GM23248 (cell line): ENCODE measurements at places on chromosomes 2 and 18. TPM values are rescaled to one million over a fixed set of nuclear protein-coding genes. Genes with fewer than 3 reads are reported as not detected.
A peak's percentile ranks its signal among the peaks of the same experiment; 100 is the strongest.

The UGT1A6 gene
- not detected in 2 replicates for total RNA-seq

The NETO1 gene
- total RNA-seq: not detected in 2 replicates

The SPP2 gene
- total RNA-seq: not detected in 2 replicates

GRCh38 chr2:10536569-10537133 is 88.5 kb upstream of the ODC1 start:
- peaks cover 11% of the 10 kb centered on the region; the same call in 1 of the 2 replicates for H3K4me1 ChIP-seq
- no peaks in the 10 kb centered on the region for H3K36me3 ChIP-seq
- DNase-seq: no peak
- H3K27ac ChIP-seq: no peak overlapping the region
- no peaks in the 10 kb centered on the region; the same call in 1 of the 2 replicates for H3K27me3 ChIP-seq

- H3K27ac ChIP-seq: peak overlapping the region; percentile 86
- no peak overlapping the region for H3K4me3 ChIP-seq
- H3K36me3 ChIP-seq: no peaks in the 10 kb centered on the region
Observed at GRCh38 chr2:236871500-236872001, 214.1 kb upstream of the COPS8 start.

The XIRP2 gene
- total RNA-seq: not detected in 2 replicates

The MC2R gene
- total RNA-seq: not detected in 2 replicates

DNA sequence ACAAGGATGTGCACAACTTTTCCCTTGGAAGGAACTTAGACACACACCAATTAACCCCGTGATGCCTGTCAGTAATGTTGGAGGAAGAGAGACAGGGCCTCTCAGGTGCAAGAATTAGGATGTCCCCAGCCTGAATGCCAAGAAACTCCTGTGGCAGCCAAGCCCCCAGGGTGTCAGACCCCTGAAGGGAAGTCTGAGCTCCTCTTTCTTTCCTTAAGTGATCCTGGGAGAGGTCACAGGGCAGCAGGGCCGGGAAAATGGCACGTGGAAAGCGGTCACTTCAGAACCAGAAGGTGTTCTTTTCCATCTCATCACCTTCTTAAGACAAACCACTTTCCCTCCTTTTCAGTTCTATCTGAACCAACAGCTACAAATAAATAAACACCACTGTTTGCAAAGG is 185.9 kb downstream of the ANAPC1 start:
- no peaks in the 10 kb centered on the region for H3K27me3 ChIP-seq
- no peak overlapping the region for H3K27ac ChIP-seq
- no peak overlapping the region for H3K4me3 ChIP-seq
- no peaks in the 10 kb centered on the region for H3K36me3 ChIP-seq
- peaks cover 21% of the 10 kb centered on the region for H3K4me1 ChIP-seq
- no peak for DNase-seq

DNA sequence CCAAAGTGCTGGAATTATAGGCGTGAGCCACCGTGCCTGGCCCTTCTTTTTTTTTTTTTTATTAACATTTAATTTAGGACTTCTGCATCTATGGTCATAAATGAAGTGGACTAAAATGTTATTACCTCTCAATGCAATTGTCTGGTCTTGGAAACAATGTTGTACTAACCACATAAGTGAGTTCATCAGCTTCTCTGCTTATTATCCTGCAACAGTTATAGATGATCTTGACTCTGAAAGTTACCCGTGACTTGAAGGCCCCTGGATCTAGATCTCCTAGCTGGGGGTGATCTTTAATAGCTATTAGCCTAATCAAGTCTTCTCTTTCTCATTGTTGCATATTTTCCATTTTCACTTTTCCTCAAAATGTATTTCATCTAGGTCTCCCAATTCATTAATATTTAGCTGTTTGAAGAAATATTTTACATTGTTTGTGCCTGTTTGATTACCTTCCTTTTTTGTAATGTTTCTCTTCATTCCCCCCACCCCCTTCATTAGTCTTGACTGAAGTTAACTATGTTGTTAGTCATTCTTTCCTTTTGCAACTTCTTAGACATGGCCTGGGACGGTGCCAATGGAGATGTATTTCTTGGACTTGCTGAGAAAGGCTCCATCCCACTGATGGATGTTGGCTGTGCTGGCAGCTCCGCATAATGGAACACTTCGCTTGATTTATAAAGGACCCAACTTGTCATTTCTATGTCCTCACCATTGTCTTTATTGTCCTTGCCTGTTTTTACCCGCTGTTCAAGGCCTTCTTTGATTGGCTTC is 141.6 kb upstream of the RIOK3 start:
- DNase-seq: peak; percentile 98
- H3K27me3 ChIP-seq: no peaks in the 10 kb centered on the region
- H3K27ac ChIP-seq: peak overlapping the region; percentile 32; the same call in 1 of the 2 replicates
- peaks cover 30% of the 10 kb centered on the region for H3K4me1 ChIP-seq
- H3K4me3 ChIP-seq: no peak overlapping the region

DNA sequence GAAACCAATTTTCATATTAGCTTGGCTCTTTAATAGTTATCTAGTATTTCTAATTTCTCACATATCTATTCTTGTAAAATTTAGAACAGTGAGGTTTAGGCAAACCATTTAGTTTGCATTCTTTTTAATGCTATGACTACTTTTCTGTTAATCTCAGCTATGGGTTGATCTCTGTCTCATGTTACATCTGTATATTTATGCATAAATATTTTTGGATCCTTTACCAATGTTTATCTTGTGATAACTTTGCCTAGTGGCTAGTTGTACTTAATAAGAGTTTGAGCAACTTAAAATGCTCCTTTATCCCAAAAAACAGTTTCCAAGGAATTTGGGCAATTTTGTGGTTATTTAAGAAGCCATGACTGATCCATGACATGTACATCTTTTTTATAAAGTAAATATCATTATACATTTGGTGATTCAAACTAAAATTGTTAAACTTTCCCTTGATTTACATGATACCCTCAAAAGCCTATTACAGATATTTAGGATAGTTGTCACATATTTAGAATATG is 86.3 kb downstream of the R3HDM1 start:
- no peak overlapping the region for H3K4me3 ChIP-seq
- no peaks in the 10 kb centered on the region for H3K36me3 ChIP-seq
- no peaks in the 10 kb centered on the region for H3K4me1 ChIP-seq
- H3K27me3 ChIP-seq: no peaks in the 10 kb centered on the region
- H3K27ac ChIP-seq: no peak overlapping the region
- no peak for DNase-seq

The ACMSD gene
- not detected in 2 replicates for total RNA-seq

DNA sequence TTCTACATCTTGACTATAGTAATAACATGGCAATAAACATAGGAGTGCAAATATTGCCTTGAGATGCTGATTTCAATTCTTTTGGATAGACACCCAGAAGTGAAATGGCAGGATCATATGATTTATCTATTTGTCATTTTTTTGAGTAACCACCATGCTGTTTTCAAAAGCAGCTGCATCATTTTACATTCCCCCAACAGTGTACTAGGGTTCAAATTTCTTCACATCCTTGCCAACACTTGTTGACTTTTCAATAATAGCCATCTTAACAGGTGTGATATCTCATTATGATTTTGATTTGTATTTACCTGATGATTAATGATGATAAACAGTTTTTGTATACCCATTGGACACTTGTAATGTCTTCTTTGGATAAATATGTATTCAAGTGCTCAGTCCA is 90.8 kb downstream of the STRADB start:
- DNase-seq: no peak
- no peaks in the 10 kb centered on the region for H3K36me3 ChIP-seq
- peaks cover 10% of the 10 kb centered on the region for H3K4me1 ChIP-seq
- no peaks in the 10 kb centered on the region for H3K27me3 ChIP-seq

- no peaks in the 10 kb centered on the region for H3K27me3 ChIP-seq
- peak; percentile 73 for DNase-seq
- no peaks in the 10 kb centered on the region for H3K36me3 ChIP-seq
Observed at GRCh38 chr18:47929681-47930198, 719 bp downstream of the SMAD2 start.

GRCh38 chr2:212489719-212490346 is 48.8 kb downstream of the ERBB4 start:
- no peaks in the 10 kb centered on the region for H3K36me3 ChIP-seq
- peaks cover 9% of the 10 kb centered on the region; the same call in 1 of the 2 replicates for H3K4me1 ChIP-seq
- H3K27ac ChIP-seq: no peak overlapping the region
- H3K27me3 ChIP-seq: no peaks in the 10 kb centered on the region
- no peak overlapping the region for H3K4me3 ChIP-seq

DNA sequence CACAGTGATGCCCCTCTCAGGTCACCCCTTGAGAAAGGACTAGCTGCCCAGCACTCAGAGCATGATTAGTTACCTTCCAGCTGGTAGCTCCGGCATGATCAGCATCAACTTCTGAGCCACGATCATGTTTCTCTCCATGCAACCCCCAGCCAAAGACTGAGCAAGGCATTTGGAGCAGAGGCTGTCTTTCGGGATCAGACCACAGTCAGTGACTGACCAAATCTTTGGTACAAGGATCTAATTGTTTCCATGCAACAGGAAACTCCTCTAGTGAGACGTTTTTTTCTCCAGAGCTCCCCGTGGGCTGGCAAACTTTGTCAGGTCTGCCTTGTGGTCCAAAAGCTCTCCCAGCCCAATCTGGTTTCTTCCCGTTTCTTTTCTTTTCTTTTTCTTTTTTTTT is 244.3 kb downstream of the METTL4 start:
- H3K27ac ChIP-seq: no peak overlapping the region
- H3K4me3 ChIP-seq: no peak overlapping the region
- peaks cover 37% of the 10 kb centered on the region for H3K27me3 ChIP-seq
- no peaks in the 10 kb centered on the region for H3K36me3 ChIP-seq
- DNase-seq: peak; percentile 4

The RNF125 gene
- 0.32 and 1.4 TPM in 2 replicates for total RNA-seq

DNA sequence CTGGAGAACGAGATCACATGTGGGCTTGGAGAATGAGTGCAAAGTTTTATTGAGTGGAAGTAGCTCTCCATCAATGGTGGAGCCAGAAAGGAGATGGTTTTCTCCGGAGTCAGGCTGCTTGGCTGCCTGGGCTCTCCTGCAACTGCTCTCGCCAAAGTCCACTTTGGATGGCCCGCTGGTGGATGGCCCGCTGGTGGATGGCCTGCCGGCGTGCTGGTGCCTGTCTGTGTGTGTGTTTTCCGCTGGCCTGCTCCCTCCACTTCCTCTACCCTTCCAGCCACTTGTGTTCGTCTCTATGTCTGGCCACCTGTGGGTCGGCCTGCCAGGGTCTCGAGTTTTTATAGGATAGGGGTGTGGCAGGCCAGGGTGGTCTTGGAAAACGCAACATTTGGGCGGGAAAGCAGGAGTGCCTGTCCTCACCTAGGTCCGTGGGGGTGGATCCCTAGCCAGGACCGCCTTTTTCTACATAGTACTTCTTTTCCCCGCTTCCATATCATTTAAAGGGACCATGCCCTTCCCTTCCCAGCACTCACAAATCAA is 1292.1 kb upstream of the PIK3C3 start:
- DNase-seq: no peak
- no peaks in the 10 kb centered on the region for H3K36me3 ChIP-seq

The C2orf66 gene
- total RNA-seq: not detected in 2 replicates
